ENCODE measurements at places on chromosomes 5 and 9. TPM values are rescaled to one million over a fixed set of nuclear protein-coding genes. Genes with fewer than 3 reads are reported as not detected.

- DNase-seq, result peak; percentile 79
These were observed 31.4 kb upstream of the EGFL7 start for GRCh38 chr9:136631038-136632000.

DNA sequence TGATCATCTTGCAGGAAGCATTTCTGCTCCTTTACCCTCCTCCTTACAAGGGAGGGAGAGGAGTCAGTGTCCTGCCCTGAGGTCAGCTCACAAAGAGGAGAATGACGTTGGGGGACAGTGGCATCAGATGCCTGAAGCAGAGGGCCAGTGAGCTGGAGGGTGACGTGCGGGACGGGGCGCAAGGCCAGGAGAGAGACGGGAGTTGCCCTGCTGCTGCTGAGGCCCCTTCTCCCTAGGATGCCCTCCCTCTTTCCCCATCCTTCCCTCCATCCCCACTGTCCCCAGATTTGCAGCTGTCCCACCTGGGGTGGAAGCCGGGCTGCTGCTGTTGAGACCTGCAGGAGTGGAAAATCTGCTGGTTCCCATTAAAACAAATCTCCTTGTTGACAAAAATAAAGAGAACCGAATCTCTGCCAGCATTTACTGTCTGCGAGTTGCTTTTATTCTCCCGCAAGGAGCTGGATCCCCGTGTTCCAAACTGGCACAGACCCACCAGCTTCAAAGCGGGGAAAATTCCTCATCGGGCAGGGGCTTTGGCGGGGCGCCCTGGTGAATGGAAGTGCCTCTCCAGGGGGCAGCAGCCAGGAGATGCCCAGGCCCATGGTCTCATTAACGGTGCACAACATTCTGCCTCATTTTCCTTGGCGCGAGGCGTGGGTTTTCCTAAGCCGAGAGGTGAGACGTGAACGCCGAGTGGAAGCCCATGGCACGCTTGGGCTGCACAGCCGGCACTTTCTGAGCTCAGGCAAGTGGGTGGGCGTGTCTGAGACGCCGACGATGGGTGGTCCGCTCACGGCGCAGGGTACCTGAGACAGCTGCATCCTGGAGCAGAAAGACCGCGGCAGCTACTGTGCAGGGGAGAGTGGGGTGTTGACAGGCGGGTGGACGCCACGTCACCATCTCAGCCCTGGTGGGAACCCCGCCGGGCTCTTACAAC lies 13.9 kb upstream of the COL5A1 start:
- DNase-seq, result no peak

DNA sequence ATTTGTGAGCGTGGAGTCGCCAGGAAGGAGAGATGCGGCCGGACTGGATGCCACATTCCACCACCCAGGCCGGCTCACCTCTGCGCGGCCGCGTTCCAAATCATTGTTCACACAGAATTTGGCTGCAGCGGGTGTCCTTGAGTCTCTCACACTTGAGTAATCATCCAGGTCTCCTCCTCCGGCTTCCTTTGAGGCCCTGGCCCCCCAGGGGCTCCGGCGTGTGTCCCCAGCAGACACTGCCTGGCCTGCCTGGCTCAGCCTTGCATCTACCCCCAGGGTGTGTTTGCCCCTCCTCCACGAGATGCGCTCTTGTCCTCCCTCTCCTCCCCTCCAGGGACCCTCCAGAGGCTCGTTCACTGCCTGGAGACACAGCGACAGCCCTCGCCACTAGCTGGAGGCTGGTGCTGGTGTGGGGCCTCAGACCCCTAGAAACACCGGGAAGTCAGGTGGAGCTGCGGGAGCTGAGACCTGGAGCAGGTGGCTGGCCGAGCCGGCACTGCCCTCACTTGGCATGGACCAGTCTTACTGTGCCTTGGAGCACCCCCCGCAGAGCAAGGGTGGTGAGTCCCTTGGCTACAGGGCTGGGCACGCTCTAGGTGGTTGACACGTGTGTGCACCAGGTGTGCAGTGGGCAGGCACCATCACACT lies 7.0 kb upstream of the SLC9A3 start:
- DNase-seq, result no peak

DNA sequence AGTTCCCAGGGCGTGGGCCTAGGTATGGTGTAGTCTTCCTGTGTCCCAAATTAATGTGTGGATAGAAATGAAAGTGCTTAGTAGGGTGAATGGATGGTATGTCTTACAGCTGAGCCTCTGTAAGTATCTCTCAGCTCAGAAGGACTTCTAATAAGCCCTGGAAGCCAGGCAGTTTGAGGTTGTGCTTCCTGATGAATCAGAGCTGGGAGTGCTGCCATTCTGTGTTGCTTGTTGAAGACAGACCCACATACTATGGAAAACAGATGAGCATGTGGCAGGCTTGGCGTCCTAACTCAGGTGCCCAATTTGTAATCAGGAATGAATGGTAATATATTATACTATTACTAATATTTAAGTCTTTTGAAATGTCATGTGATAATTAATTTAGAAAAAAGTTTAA lies 69.8 kb downstream of the CMYA5 start:
- no peak for DNase-seq

The MARCOL gene
- total RNA-seq, result not detected

The SEMA4D gene
- total RNA-seq, result 53.1 TPM

The PCDHA13 gene
- total RNA-seq, result 4.4 TPM

The CDX1 gene
- 5.2 TPM for total RNA-seq
